ENCODE measurements at places on chromosomes 3 and 15. TPM values are rescaled to one million over a fixed set of nuclear protein-coding genes. Genes with fewer than 3 reads are reported as not detected.
A peak's percentile ranks its signal among the peaks of the same experiment; 100 is the strongest.

GRCh38 chr3:53646723-53647122 is 152.3 kb downstream of the CACNA1D start:
- no peaks in the 10 kb centered on the region for H3K4me1 ChIP-seq
- no peak overlapping the region for H3K27ac ChIP-seq
- no peak for DNase-seq
- no peak overlapping the region for H3K4me3 ChIP-seq
- no peaks in the 10 kb centered on the region for H3K27me3 ChIP-seq
- H3K36me3 ChIP-seq: no peaks in the 10 kb centered on the region

GRCh38 chr3:109430911-109431563 is 93.7 kb upstream of the DPPA4 start:
- H3K36me3 ChIP-seq: no peaks in the 10 kb centered on the region
- H3K27me3 ChIP-seq: no peaks in the 10 kb centered on the region
- no peak overlapping the region for H3K4me3 ChIP-seq
- DNase-seq: no peak
- H3K4me1 ChIP-seq: no peaks in the 10 kb centered on the region

DNA sequence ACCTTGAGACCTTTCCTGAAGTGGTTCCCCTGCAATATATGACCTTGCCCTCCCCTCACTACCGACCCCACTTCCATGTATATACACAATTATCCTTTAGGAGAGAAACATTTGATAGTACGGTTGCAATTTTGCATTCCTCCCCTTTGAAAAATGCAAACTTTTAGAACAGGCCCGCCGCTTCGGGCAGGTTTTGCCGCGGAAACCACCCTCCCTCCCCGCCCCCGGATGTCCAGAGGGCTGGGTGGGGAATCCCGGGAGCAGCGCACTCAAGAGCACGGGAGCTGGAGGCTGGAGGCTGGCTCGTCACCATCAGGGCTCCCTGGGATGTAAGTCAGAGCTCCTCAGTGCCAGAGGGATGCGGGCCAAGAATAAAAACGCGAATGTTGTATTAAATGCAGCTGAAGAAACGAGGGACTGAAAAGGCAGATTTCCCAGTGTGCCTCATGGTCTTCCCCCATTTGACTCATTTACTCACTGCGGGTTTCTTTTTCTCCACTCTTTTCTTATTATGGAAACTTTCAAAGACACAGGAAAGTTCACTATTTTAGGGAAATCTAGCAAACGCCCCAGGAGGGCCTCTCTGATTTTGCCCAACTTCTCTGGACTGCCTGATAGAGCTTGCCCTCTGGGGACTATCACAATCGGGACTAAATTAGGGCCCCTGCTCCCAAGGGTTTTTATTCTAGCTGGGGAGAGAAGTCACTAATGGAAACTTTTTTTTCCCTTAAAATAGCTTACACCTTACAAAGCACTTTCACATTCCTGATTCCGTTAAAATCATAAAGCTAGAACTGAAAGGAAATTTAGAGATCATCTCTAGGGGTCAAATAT is 2.9 kb upstream of the USP3 start:
- H3K27ac ChIP-seq: peak overlapping the region; percentile 98
- no peaks in the 10 kb centered on the region for H3K36me3 ChIP-seq
- peak overlapping the region; percentile 16 for H3K4me3 ChIP-seq
- no peaks in the 10 kb centered on the region for H3K4me1 ChIP-seq
- no peaks in the 10 kb centered on the region for H3K27me3 ChIP-seq

- no peaks in the 10 kb centered on the region for H3K36me3 ChIP-seq
- H3K4me3 ChIP-seq: no peak overlapping the region
- no peaks in the 10 kb centered on the region for H3K4me1 ChIP-seq
- no peak overlapping the region for H3K27ac ChIP-seq
These were observed 16.1 kb downstream of the CLEC3B start for GRCh38 chr3:45042162-45042561.

DNA sequence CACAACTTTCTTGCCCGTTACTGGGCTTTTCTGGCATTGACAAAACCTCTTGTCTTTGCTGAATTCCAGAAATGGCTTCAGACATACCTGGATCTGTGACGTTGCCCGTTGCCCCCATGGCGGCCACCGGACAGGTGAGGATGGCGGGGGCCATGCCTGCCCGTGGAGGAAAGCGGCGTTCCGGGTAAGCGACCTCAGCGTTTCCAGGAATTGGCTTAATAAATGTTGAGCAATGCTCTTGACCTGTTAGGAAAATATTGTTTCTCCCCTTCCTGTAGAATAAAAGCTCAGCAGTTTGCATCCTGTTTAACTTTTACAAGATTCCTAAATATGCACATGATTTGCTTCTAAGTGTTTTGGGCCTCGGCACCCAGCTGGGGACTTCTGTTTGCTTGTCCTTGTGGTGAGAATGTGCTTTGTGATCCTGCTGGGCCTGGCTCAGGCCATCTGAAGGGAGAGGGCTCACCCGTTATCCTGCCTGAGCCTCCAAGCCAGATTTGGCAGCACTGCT is 46.7 kb downstream of the ARNT2 start:
- no peak for DNase-seq
- no peak overlapping the region for H3K27ac ChIP-seq
- no peak overlapping the region for H3K4me3 ChIP-seq
- H3K4me1 ChIP-seq: no peaks in the 10 kb centered on the region

DNA sequence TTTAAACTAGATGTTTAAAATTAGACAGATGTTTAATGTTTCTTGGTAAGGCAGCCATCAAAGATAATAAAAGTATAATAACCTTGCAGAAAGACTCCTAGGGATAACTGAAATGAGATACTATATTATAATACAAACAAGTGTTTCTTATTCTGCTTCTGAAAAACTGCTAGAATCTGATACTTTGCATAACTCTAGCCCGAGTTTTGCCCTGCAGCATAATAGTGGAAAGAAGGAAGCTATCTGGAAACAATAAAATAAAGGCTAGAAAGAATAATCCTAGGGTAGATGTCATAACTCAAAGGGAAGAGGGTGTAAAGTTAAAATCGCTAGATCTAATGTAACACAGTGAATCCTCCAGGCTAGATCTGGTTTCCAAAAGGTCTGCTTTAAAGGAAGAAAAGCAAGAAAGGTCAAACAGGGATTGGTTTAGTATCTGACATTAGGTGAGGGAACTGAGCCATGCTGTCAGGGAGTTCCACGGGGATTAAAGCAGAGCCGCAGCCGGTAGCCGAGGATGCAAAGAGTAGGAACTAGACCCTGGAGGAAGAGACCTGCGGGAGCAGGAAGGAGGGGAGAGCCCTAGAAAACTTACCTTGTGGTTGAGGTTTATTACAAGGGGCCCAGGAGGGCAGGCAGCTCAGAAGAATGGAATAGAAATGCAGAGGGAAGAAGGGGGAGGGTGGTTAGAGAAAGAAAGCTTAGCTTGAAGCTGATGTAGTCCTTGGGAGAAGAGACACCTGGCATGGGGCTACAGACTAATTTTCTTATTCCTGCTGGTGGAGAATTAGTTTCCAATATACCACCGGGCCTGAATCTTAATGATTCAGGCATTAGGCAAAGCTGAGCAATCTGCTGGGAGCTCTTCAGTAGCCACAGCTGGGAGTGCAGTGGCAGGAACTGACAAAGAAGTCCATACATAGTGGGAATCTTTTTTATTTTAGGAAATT is 46.1 kb upstream of the TUSC7 start:
- H3K36me3 ChIP-seq: no peaks in the 10 kb centered on the region
- no peak for DNase-seq
- H3K4me3 ChIP-seq: no peak overlapping the region
- H3K27ac ChIP-seq: no peak overlapping the region
- H3K27me3 ChIP-seq: no peaks in the 10 kb centered on the region
- no peaks in the 10 kb centered on the region for H3K4me1 ChIP-seq

GRCh38 chr15:97259943-97260342 is 700.6 kb upstream of the ARRDC4 start:
- H3K36me3 ChIP-seq: no peaks in the 10 kb centered on the region
- DNase-seq: no peak
- no peaks in the 10 kb centered on the region for H3K27me3 ChIP-seq

C3orf70 gene
- 4.4 TPM for total RNA-seq

ADAMTS9 gene
- 17.4 TPM for total RNA-seq

GOLGA6L7 gene
- total RNA-seq: not detected

SYNPR gene
- total RNA-seq: not detected
